Stimulated activated CD8-positive, alpha-beta memory T cell treated with anti-CD3 and anti-CD28 coated beads, Interleukin-4, amount 100 ng/mL, for 4 hours (primary cell): ENCODE measurements at places on chromosomes 16 and 17.

GRCh38 chr17:34663714-34664113 lies 84.3 kb downstream of the TMEM132E start:
- DNase-seq: no peak

- no peak for DNase-seq
Measured at GRCh38 chr17:18859256-18859655, 1.3 kb downstream of the PRPSAP2 start.

DNA sequence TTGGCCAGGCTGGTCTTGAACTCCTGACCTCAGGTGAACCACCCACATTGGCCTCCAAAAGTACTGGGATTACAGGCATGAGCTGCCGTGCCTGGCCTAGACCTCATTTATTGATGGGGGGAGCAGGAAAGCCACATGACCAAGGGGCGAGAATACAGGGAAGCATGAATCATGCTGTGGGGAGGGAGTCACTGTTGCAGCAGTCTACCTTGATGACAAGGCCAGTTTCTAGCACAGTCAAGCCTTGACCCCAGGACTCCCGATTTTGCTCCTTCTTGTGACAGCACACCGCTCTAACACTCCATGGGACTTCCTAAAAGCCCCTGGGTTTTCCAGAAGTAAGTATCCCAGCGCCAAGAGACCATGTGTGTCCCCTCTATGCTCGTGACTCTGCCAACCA lies 42.9 kb upstream of the IRF8 start:
- no peak for DNase-seq

- no peak for DNase-seq
Measured at GRCh38 chr16:30356401-30357084, 1.4 kb upstream of the CD2BP2 start.

GRCh38 chr17:75877752-75878173 lies 618 bp downstream of the TRIM47 start:
- DNase-seq: peak; percentile 38

GRCh38 chr16:3158510-3159314 lies 23.9 kb downstream of the ZNF213 start:
- DNase-seq: peak; percentile 91

GRCh38 chr16:49494474-49494873 lies 120.9 kb downstream of the C16orf78 start:
- DNase-seq: no peak

DNA sequence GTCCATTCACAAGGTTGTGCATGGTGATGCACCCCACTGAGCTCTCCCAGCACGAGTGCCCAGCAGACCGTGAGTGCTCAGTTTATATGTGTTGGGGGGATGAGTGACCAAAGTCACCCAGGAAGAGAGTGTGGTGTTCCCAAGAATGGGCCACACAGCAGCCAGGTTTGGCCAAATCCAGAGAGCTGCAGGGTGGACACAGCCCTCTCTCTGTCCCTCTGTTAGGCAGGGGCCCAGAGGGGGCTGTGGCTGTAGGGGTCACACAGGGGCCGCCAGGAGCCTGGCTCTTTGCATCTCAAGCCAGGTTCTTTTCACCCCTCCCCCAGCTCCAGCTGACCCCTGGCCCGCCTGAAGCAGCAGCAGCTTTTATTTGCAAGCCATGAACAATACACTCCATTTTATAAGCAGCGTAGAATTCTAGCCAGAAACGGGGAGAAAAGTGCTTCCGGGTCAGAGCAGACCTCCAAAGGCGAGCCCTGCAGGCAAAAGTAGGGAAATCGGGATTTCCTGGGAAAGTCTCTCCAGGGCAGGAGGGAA lies 13.3 kb downstream of the COTL1 start:
- DNase-seq: no peak

GRCh38 chr16:10219742-10220141 lies 37.5 kb upstream of the GRIN2A start:
- no peak for DNase-seq

DNA sequence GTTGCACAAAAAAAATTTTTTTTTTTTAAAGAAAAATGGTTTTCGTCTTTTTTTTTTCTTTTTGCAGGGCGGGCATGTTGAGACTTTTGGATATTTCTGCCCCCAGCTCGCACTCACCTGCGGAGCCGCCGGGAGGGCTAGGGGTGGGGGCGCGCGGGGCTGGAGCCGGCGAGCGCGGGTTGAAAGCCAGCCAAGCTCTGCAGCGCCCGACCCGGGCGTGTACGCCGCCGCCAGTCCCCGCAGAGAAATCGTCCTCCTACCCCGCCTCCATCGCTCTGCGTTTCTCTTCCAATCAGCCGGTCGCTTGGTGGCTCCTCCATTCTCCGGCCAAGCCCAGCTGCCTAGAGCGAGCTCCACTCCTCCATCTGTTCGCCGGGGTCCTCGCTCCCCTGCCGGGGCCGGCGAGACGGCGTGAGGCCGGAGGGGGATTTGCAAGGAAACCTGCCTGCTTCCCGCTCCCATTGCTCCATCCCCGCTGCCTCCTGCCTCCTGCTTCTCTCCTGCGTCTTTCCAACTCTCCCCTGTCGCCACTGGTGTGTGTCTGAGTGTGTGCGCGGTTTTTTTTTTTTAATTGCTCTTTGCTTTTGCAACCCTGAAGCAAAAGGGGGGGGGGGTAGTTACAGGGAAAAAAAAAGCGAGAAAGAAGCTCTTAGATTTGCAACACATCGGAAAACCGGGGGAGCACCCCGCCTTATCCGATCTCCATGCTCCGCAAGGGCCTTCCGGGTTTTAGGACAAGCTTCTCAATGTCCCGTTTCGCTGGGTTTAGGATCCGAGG lies 1.8 kb upstream of the UBTF start:
- DNase-seq: no peak

DNA sequence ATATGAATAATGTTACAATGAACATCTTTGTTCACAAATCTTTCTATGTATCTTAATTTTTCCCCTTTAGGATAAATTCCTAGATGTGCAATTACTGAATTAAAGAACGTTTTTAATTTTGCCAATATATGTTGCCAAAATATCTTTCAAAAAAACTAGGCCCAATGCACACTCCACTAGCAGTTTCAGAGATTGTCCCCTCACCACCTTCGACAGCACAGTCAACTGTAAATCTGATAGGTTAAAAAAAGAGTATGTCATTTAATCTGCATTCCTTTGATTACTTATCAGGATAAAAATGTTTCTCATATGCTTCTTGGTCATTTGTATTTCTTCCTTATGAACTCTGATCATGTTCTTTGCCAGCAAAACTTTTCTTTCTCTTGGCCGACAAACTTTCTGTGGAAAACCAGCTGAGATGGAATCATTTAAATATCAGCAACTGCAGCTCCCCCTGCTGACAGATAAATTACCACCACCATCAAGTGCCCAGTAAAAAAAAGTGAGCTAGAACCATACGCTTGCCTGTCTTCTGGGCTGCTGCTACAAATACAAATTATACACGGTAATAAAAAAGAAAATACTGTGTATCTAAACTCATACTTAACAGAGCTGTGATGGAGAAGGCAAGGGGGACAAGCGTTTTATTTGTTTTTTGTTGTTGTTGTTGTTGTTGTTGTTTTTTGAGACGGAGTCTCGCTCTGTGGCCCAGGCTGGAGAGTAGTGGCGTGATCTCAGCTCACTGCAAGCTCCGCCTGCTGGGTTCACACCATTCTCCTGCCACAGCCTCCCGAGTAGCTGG lies 19.6 kb upstream of the KANSL1 start:
- DNase-seq: peak; percentile 39

DNA sequence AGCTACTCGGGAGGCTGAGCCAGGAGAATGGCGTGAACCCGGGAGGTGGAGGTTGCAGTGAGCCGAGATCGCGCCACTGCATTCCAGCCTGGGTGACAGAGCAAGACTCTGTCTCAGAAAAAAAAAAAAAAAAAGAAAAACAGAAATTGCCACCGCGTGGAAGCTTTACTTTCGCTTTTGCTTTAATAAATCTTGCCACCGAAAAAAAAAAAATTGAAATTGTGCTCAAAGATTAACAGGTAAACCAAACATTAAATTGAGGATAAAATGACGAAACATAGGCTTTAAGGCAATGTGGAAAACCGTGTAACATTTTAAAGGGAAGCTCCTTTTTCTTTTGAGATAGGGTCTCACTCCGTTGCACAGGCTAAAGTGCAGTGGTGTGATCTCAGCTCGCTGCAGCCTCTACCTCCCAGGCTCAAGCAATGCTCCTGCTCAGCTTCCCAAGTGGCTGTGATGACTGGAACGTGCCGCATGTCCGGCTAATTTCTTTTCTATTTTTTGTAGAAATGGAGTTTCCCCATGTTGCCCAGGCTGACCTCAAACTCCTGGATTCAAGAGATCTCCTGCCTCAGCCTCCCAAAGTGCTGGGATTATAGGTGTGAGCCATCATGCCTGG lies 40.1 kb downstream of the ZNF276 start:
- no peak for DNase-seq

DNA sequence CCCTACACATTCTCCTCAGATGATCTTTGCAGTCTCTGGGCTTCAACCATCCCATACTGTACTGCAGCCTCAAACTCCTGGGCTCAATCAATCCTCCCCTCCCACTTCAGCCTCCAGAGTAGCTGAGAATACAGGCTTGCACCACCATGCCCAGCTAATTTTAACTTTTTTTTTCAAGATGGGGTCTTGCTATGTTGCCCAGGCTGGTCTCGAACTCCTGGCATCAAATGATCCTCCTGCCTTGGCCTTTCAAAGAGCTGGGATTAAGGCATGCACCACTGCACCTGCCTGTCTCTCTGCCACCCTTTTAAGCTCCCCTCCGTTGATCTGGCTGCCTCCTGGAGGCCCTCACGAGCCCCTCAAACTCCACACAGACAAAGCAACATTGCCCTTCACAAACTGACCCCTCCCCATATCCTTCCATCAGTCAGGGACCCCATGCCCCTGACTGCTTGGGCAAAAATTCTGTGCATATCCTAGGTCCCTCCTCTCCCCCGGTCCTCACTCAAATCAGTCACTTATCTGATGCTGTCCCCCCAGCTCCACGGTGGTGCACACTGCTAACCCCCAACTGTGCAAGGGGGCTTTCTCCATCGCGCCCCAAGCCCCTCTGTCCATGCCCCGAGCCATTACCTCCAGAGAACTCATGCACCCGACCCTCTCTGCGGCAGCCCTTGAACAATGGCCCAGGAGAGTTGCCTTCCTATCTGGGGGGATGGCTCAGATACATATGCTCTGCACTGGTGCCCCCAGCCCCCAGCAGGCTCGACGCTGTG lies 252.9 kb downstream of the KATNIP start:
- DNase-seq: no peak

GRCh38 chr16:89842471-89843408 lies 14.5 kb downstream of the SPIRE2 start:
- DNase-seq: no peak

- no peak for DNase-seq
Measured at GRCh38 chr16:55492756-55493380, 13.9 kb downstream of the MMP2 start.

DNA sequence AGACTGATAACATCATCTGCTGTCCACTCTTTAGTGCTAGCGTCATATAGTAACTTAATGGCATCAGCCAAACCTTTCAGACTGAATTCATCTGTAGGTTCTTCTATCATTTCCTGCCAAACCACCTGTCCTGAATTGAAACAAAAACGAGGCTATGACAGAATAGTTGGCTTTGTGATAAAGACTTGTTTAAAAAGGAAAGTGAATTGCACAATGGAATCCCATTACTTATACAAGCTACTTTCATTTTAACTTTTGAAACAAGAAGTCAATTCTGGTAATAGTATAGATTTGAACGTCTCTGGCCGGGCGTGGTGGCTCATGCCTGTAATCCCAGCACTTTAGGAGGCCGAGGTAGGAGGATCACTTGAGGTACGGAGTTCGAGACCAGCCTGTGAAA lies 18.2 kb downstream of the LASP1NB start:
- DNase-seq: no peak

GRCh38 chr16:87780385-87780989 lies 14.7 kb upstream of the KLHDC4 start:
- no peak for DNase-seq

DNA sequence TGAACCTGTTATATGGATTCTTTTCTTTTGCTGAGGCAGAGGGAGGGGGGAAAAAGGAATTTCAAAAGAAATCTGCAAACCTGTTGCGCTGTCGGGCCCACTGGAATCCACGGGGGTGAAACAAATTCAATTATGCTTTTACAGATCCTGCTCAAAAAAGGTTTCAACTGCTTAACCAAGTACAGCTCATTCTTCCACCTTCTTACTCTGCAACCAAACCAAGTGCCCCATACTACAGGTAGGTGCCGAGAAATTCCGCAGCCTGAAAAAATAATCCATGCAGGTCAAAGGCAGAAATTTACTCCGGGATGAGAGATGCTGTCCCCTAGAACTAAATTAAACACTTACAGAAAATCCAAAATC lies 416 bp downstream of the RNF43 start:
- DNase-seq: no peak

DNA sequence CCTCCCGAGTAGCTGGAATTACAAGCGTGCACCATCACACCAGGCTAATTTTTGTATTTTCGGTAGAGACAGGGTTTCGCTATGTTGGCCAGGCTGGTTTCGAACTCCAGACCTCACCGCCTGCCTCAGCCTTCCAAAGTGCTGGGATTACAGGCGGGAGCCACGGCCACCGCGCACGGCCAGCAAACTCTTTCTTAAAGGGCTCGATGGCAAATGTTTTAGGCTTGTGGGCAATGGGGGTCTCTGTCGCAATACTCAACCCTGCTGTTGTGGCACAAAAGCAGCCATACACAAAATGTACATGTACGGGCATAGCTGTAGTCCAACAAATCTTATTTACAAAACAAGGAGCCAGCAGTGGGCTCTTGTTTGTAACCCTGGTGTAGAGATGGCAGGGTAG lies 18.4 kb downstream of the PARN start:
- DNase-seq: no peak

DNA sequence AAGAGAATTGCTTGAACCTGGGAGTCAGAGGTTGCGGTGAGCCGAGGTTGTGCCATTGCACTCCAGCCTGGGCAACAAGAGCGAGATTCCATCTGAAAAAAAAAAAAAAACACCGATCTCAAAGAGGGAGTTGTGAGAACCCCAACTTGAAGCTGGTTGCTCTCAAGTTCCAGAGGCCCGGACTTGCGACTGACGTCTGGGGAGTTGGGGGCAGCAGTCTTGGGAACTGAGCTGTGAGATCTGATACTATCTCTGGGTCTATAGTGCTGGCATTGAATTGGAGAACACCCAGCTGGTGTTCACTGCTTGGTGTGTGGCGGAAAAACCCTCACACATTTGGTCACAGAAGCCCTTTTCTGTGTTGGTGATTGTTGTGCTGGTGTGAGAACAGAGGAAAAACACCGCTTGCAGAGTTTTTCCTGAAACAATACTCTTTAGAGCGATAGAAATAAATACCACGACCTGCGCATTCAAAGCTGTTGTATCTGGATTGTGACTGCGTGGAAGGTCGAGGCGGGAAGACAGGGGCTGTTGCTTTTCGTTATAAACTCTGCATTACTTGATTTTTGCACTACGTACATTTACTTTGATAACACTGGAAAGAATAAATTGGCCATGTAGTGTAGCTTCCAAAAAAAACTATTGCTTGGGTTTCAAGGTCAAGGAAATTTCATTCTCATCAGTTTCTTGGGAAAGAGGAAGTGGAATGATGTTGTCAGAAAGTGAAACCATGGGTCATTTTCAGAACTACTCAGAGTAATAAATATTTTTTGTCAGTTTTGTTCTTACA lies 8.8 kb downstream of the SCIMP start:
- DNase-seq: no peak

- peak; percentile 57 for DNase-seq
Measured at GRCh38 chr17:29111816-29112499, 68.2 kb downstream of the MYO18A start.
